ENCODE measurements at places on chromosomes 6 and 20.

- DNase-seq = no peak
Observed at GRCh38 chr20:14643556-14643955, 306.1 kb upstream of the FLRT3 start.

DNA sequence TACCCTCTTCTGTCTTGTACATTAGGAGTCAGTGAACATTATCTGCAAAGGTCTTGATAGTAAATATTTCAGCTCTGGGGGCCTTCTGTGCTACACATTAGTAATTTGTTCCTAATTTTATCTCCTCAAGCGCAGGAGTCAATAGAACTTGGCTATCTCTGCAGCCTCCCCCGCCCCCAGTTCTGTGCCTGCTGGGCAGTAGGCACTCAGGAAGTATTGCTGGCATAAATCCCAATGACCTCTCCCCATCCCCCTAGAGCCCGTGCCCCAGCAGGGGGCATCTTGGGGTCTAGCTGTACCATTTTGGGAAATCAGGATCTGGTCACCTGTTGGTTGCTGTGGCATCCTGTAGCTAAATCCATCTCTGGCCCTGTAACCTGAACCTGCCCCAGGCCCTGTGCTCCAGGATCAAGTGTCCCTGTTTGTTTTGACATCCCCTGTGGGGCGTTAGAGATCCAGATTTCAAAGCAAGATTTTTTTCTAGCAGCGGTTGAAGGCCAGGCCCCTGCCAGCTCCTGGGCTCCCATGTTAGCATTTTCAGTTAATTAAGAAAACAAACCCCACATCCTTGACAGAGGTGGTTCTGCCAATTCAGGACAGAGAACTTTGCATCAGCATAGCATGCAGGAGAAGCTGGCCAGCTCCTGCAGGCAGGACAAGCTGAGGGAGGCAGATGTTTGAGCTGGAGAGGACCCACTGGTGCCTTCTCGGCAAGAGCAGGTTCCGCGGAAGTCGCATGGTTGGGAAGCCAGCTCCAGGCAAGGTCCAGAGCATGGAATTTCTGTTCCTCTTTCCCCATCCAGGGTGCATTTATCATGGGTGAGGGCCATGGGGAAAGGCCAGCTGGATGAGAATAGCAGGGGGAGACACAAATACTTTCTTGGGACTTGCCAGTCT lies 32.1 kb downstream of the DAAM2 start:
- DNase-seq = no peak

DNA sequence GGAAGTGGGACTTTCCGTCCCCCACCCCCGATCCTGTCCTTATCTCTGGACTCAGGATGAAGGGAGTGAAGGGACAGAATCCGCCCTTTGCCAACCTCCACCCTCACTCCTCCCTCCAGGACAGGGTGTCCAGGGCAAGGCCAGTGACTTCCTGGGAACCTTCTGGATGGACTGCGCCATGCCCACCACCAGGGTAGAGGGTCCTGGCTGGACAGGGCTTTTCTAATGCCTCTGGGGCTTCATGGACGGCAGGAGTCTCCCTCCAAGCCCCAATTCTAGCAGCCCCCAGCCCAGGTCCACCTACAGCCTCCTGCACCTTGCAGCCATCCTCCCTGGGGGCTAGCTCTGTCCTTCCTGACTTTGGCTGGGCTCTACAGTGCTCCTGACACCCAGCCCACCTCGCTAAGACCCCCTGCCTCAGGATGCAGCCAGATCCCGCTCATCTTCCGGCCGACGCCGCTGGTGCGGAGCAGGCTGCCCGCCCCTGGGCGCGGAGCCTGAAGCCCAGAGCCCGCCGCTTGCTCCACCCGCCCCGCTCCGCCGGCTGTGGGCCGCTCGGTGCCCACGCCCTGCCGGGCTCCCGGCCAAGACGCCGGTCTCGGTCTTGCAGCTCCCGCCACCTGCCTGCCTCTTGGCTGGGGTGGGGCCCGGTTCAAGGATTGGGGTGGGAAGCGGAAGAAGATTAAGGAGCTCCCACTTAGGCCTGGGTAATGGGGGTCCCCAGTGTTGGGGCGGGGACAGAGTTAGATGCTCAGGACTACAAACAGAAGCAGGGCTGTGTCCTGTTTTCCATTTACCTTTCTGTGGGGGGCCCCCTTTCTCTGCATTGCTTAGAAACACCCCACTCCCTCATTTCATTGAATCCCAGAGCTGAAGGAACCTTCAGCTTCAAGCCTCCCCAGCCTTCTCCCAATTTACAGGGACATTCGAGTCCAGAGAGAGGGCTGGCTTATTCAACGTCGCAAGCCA lies 72.8 kb downstream of the MDGA1 start:
- DNase-seq = peak; percentile 6

DNA sequence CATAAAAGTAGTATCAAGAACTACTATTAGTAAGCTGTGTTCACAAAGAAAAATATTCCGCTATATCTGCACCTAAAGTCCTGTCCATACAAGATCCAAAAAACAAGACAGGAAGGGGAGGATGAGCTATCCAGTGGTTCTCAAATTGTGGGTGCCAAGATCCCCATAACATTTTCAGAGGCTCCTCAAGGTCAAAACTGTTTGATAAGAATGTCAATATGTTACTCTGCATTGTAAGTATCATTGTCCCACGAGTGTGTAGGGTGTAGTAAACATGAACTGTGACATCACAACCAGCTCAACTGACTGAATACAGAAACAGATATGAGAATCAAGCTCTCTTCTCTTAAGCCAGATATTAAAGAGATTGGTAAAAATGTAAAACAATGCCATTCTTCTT lies 81.9 kb upstream of the HIVEP1 start:
- no peak for DNase-seq

DNA sequence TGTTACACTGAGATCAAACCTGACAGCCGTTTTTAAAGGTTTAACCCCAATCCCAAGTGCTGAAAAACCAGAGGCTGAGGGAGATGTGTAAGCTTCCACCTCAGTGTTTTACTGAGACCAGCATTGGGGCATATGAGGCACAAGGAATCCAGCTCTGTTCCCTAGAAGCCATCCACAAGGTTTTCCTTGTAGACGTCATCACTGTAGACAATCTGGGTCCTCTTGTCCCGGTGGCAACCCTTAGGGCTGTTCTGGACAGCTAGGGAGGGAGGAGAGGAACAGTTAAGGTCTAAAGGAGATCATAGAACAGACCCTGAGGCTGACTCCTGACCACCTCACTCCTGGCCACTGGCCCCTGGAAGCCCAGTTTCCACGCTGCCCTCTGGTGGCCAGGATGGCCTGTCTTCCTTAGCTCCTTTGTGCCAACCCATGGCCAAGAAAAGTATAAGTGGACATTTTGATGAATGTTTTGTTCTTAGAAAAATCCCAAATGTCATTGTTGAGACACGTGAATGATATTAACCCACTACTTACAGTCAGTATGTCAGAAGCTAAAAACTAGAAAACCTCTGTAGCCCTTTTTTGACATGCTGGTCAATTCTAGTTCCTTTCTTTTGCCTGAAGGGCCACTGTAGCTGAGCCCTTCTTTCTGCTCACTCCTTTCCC lies 6.4 kb downstream of the CFB start:
- peak; percentile 60 for DNase-seq

DNA sequence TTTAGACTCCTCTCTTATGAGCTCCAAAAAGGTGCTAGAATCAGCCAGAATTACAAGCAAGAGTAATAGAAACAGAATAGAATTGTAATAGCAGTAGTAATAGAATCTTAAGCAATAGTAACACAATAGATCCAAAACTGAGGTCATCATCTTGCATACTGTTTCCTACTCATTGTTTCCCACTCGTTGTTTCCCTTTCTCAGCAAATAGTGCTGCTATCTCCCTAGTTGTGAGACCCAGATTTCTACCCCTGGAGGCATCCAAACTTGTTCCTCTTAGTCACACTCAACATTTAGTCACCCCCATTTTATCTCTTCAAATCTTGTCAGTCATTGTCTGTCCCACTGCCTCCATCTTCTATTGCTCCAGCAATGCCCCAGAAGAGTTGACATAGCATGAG lies 356.9 kb upstream of the MARCKS start:
- no peak for DNase-seq

- no peak for DNase-seq
Observed at GRCh38 chr20:49866051-49866450, 49.3 kb downstream of the SPATA2 start.

DNA sequence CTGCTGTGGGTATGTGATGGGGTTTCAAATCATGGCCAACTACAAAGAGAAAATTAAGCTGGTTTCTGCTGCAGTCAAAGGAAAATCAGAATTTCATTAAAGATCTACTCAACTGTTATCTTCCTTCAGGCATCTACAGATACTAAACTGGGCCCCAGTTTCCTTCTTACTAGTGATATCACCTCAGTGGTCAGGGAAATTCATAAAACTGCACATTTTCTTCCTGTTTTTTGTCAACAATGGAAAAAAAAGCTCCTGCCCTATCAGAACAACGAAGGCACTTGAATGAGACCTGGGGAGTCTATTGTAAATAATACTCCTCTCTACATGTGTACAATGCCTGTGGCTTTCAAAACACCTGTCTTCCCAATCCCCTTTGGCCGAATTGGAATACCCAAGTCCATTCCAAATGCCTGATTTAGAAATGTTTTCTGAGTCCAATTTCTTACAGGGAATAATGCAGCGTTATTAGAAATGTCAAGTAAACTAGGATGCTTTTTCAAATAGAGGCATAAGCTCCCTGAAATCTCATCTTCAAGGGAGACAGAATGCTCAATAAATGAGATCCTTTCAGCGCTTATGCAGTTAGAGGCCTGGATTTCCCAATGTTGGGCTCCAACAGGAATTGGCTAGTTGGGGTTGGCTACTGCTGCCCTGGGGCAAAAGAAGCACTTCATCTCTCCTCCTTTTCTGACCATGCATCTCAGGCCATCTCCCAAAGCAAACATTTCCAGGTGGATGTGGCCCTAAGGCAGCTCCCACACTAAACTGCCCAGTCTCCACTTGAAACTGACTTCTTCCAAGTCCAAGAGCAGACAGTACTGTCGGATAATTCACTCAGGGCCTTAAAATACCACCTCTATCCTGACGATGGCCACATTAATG lies 143.3 kb downstream of the NFATC2 start:
- DNase-seq = no peak

GRCh38 chr6:134060491-134061106 lies 8.2 kb upstream of the SLC2A12 start:
- no peak for DNase-seq

DNA sequence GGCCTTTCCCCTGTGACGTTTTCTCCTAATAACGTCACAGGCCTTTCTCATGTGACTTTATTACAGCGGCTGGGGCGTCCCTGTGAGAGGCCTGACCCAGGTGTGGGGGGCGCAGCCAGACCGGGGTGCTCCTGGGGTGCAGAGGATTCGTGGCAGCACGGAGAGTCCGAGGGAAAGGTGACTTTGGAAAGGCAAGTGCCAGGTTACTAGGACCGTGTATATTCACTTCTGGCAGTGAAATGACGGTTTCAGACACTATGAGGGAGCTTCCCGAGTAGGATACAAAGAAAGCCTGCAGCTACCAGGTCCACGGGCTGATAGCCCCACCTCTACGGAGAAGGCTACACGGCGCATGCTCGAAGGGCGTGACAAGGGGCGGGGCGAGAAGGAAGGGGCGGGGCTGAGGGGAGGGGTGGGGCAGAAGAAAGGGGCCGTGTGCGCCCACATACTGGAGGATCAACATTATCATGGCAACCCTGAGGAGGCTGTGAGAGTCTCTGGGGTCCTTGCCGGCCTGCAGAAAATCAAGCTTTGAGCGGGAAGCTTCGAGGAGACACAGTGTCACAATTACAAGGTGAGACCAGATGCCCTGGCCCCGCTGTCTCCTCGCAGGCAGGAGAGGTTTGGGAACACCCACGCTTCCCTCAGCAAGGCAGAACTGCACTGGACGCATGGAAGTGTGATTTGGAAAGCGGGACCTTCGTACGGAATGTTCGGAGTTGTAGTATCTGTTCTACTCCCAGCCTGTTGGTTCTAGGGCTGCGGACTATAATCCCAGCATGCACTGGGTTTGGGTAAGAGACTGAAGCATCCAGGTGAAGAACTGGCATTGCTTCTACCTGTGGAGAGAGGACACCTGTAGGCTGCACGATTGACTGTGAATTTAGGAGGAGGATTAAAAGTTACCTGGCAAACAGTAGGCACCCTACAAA lies 54.4 kb upstream of the ZNF337 start:
- no peak for DNase-seq

GRCh38 chr20:41889126-41889843 lies 271.1 kb upstream of the CHD6 start:
- DNase-seq = no peak

DNA sequence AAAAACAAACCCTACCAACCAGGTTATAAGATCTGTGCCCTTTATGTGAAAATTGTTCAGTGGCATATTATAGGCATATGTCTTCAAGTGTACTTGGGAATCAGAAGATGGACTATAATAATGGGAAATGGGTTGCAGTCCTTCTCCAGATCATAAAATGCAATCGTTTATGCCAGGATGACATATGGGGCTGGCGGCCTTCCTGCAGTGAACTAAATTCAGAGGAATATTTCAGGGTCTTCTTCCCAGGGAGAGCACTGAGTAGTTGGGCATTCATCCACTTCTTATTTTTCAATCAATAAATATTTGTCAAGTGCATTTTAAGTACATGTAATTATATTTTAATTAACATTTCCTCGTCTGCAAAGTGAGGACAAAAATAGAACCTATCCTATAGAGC lies 176.2 kb upstream of the CNR1 start:
- DNase-seq = no peak

GRCh38 chr6:168457653-168457934 lies 16.6 kb downstream of the SMOC2 start:
- DNase-seq = no peak

DNA sequence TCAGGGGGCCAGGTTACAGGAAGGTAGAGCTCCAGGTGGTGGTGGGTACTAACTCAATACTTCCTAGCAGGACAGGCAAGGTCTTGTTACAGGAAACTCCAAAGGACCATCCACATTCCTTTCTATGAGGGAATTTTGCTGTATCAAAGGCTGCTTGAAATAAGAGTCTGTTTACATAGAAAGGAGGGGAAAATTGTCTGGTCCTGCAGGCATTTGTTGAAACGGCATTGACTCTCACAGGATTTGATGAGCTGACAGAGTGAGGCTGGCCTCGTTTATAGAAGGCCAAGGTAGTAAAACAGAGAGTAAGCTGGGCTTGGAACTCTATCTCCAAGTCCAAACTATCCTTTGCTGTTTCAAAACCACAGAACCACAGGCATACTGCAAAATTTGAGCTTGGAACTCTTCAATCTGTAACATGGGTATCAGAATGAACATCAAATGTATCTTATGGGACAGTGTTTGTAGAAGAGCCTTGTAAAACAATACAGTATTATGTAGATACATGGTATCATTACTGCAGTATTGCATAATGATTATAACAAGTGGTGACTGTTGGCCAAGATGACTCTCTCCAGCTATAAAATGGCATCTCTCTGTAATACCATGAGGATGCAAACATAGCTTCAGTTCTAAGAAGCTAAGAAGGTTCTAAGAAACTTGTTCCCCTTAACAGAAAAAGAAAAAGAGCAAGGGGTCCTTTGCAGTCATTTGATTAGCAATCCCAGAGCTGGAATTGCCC lies 61.5 kb downstream of the TRAM2 start:
- DNase-seq = no peak

DNA sequence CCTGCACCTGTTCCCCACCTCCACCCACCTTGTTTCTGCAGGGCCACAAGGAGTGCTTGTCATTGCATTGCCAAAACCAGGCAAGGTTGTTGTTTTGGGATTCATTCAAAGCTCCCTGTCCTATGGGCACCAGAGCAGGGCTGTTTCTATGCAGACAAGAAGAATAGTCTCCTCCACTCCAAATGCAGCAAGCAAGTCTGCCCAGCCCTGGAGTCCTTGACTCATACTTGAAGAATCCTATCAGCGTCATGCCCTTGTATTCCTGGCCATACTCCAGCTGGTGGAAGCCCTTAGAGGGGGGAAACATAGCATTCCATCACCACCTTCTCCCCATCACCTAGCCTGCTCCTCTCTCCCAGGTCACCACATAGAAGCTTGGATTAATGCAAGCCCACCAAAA lies 145.3 kb upstream of the ECI2 start:
- no peak for DNase-seq

Measured in CD14-positive monocyte (primary cell).